Purkinje cell (primary cell): ENCODE measurements at places on chromosomes 5 and 9. TPM values are rescaled to one million over a fixed set of nuclear protein-coding genes. Genes with fewer than 3 reads are reported as not detected.

Gene DOCK2
- polyA plus RNA-seq, result 0.62 TPM in 1 of 2 replicates, not detected in the other

Gene BNC2
- polyA plus RNA-seq, result 0.07 and 0.20 TPM in 2 replicates

Gene PCDHGC5
- polyA plus RNA-seq, result 0.34 and 2.0 TPM in 2 replicates

Gene CCDC180
- polyA plus RNA-seq, result 2.2 and 3.3 TPM in 2 replicates

Gene FAM81B
- 19.6 and 22.3 TPM in 2 replicates for polyA plus RNA-seq

Gene HMCN2
- polyA plus RNA-seq, result not detected in 2 replicates

Gene TICAM2
- polyA plus RNA-seq, result 1.6 and 2.7 TPM in 2 replicates

Gene ANKRD33B
- 4.2 TPM in 2 replicates for polyA plus RNA-seq

Gene PALM2AKAP2
- 1.7 and 5.4 TPM in 2 replicates for polyA plus RNA-seq

Gene SLC6A7
- 0.65 TPM in 1 of 2 replicates, not detected in the other for polyA plus RNA-seq

Gene ADGRD2
- not detected in 2 replicates for polyA plus RNA-seq

Gene PLAC8L1
- not detected in 2 replicates for polyA plus RNA-seq

Gene PCDHA9
- 0.07 and 0.16 TPM in 2 replicates for polyA plus RNA-seq

Gene AMBP
- not detected in 2 replicates for polyA plus RNA-seq

Gene NTNG2
- 0.13 and 0.28 TPM in 2 replicates for polyA plus RNA-seq

Gene PCDHAC2
- 22.6 and 36.9 TPM in 2 replicates for polyA plus RNA-seq

Gene SPATA6L
- polyA plus RNA-seq, result 0.65 and 3.5 TPM in 2 replicates

Gene CA9
- not detected in 2 replicates for polyA plus RNA-seq

Gene NUTM2G
- polyA plus RNA-seq, result not detected in 2 replicates

Gene ARRDC3
- polyA plus RNA-seq, result 7.9 and 8.5 TPM in 2 replicates

Gene SPATA31D4
- polyA plus RNA-seq, result not detected in 2 replicates

Gene GABRA6
- polyA plus RNA-seq, result 21.2 and 21.4 TPM in 2 replicates

Gene IL9
- not detected in 2 replicates for polyA plus RNA-seq

Gene NOXA1
- polyA plus RNA-seq, result not detected in 2 replicates

Gene FBP2
- not detected in 2 replicates for polyA plus RNA-seq

Gene SNCB
- 6.9 and 17.0 TPM in 2 replicates for polyA plus RNA-seq

Gene BASP1
- polyA plus RNA-seq, result 4.6 and 65.7 TPM in 2 replicates

Gene FST
- not detected in 2 replicates for polyA plus RNA-seq

Gene FOXD4L6
- 0.57 TPM in 1 of 2 replicates, not detected in the other for polyA plus RNA-seq
